ENCODE measurements at places on chromosomes 2 and 18.

- no peak for DNase-seq
Measured at GRCh38 chr2:171595456-171595855, 73.2 kb downstream of the CYBRD1 start.

DNA sequence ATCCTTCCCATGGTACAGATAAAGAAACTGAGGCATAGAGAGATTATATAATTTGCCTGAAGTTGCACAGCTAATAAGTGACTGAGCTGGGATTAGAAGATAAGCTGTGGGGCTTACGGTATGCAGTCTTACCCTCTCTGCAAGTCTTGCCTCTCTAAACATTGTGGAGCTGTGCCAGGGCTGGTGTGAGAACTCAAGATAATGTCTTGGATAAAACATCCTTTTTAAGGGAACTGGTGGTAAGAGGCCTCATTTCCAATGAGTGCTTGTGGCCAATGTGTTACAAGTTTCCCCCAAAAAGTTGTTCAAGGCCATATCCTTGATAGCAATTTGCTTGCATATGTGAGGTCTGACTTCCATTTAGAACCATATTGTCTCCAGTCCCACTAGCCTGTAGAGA is 84.3 kb upstream of the ETAA1 start:
- DNase-seq: no peak

DNA sequence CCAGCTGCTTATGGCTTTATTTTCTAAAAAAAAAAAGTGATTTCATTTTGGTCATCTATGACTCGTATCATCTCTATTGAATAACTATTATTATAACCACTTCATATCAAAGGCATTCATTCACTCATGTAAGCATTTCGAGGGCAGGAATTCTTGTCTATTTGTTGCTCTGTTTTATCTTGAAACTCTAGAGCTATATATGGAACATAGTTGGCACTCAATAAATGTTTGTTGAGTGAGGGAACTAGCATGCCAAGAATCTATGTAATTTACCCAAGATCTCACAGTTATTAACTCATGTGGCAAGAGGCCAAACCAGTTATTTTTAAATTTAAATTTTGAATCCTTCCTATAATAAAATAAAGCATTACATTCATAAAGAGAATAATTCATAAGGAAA is 470.1 kb downstream of the TMX3 start:
- DNase-seq: no peak

- no peak for DNase-seq
Measured at GRCh38 chr2:181844551-181845290, 46.8 kb upstream of the ITPRID2 start.

DNA sequence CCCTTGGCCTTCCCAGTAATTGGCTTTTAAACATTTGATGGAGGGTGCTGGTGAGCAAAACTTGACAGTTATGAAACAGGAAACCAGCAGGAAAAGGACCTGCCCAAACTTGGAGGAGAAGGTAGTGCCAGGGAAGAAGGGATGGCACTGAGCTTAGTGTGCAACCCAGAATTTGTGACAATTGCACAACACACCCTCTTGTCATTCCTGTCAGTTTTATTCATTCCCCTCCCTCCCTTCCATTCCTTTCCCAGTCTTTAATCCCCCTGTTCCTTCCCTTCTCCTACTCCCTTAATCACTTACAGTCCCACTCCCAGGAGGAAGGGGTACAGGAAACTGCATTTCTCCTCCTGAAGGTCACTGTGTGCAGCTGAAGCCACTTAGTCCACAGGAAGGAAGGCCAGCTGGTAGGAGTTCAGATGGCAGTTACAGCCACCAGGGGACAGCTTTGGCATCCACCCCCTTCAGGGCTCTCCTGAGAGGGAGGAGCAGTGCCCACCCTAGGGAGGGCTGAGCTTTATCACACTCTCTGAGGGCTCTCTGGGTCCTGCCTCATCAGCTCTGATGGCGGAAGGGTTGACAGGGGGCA is 24.0 kb upstream of the SIGLEC15 start:
- no peak for DNase-seq

DNA sequence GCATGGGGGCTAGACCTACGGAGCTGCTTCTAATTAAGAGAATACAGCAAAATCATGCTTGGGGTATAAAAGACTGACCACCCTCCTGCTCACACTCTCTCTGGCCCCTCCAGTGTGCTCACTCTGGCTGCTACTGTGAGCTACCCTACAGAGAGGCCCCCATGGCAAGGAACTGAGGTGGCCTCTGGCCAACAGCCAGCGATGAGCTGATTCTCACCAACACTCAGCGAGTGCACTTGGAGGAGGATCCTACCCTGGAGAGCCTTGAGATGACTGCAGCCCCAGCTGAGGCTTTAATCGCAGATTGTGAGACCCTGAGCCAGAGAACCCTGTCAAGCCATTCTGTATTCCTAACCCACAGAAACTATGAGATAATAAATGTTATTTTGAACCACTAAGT is 88.2 kb downstream of the GFPT1 start:
- DNase-seq: no peak

DNA sequence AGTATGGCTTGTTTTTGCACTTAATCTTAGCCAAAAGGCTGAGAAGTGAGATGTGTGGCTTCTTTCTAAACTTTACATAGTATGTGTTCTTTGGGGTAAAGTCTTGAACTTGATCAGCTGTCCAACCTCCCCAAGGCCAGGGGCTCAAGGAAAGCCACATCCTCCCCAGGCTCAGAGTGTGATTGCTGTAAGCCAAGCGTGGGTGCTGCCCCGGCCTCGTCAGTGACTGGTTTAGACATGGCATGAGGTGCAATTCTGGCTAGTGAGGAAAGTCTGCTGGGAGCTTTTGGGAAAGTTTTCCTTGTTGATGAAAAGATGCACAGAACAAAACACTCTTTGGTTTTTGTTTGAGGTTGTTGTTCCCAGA is 40.2 kb downstream of the TMEM177 start:
- no peak for DNase-seq

- DNase-seq: no peak
Measured at GRCh38 chr18:55577812-55578539, 10.0 kb downstream of the TCF4 start.

GRCh38 chr2:239440511-239440959 is 39.7 kb upstream of the HDAC4 start:
- DNase-seq: no peak

DNA sequence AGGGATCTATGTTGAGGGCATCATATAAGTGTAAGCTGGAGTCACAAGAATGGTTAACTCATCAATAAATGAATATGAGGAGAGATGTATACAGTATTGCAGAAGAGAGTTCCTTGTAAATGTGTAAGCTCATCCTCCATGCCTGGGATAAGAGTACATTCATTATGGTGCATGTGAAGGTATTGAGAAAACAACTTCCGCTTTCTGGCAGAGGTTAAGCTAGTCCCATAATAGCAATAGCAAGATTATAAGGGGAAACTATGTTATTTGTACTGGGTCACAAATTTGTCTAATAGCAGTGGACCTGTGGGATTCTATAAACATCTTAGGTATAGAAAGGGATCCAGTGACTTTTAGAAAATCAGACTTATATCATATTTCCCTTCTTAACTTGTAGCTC is 44.1 kb downstream of the SCN2A start:
- DNase-seq: no peak

DNA sequence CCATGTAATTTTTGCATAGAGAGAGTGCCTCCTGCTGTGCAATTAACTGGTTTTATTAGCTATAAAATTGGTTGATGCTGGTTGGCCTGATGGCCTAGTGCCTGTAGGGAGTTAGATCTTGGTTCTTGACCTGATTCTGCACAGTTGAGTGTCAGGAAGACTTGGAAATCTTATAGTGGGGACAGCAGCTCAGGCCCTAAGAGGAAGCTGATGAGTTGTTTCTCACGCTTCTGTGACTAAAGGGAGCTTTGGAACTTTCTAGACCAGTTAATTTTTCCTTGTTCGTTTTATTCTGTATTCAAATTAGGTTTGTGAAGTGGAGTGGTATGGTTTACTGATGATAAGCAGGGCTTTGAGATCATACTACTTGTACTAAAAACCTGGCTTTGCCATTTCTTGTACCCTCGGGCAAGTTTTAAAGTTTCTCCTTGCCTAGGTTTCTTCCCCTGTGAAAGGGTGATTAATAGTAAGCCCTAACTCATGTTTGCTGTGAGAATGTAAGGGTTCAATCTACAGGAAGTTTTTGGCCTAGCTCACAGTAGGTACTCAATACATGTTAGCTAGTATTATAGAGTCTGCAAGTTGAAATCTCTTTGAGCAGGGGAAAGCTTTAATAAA is 82.1 kb downstream of the MAP3K20 start:
- no peak for DNase-seq

DNA sequence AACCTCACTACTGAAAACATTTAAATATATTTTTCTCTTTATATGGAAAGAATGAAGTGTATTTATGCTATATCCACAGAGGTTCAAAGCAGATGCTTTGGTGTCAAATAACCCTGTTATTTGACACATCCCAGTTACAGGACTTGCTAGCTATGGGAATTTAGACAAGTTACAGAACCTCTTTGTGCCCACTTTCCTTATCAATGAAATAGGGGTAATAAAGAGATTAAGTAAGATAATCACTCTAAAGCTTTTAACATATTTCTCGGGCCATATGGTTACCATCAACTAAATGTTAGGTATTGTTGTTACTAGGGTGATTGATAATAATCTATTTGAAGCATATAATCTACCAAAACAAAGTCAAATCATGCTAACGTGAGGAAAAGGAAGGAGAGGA is 1660.6 kb upstream of the NXPH2 start:
- no peak for DNase-seq

DNA sequence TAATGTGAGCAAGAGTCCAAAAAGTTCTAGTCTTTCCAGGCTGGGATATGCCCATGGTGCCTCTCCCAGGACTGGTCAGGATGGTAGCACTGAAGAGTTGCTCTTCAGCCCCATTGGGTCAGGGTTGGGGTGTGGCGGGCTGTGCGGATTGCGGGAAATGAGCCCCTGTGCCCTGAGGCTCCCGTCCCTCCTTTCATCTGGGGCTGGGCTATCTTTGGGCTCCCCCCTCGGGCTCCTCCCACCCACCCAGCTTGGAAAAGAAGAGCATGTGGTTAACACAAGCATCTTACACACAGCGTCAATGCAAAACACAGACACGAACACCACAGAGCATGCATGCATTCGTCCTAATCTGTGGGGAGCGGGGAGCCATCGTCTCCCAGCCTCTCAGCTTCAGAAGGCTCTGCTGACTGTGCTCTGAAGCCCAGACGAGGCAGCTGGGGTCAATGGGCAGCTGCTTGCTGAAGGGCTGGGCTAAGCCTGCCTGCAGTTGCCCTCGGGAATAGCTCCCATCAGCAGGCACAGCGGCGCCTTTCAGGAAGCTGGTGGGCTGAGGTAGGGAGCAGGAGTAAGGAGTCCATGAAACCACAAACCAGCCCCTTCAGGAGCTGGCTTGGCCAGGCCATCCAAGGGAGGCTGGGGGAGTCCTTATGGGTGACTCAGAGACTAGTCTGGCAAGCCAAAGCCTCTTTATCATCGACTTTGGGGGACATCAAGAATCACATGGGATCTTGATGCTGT is 112.9 kb downstream of the CLIP4 start:
- DNase-seq: no peak

DNA sequence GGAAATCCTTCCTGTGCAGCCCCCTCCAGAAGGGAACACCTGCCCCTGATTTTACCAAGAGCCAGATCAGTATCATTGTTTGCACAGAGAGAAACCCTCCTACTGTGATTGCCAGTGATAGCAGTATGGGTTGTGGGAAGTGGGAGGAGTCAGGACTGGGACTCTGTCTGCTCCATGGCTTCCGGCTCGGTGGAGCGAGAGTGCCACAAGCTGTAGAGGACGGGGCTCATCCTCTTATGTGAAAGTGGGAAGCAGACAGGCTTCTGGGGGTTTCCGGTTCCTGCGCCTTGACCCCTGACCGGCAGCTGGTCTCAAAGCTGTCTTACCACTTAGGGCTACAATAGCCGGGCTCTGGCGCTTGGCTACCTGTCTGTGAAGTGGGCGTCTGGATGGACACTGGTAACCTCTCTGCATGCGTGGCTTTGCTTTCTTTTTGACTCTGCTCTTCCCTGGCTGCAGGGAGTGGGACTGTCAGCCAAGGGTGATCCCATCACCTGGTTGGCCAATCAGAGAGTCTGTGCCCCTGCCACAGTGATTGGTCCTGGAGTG is 79.7 kb downstream of the BCL2L11 start:
- no peak for DNase-seq

DNA sequence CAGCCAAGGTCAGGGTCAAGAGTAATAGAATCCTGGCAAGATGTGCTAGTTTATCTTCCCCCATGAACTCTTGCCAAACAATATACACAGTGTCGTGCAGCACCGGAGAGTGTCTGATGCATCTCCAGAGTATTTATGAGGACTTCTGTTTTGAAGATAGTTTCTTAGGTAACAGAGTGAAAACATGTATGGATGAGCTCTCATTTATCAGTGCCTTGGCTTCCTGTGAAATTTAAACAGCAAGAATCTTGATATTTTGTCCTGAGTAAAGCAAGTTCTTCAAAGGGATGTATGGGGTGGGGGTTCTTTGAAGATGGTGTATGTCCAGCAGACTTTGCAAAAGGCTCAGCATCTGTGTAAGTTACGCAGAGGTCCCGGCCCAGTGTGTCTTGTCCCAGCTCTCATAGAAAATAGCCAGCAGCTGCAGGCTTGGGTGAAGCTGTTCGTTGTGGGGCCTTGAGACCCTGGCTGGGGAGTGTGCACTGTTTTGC is 361.0 kb upstream of the NT5C1B start:
- no peak for DNase-seq

DNA sequence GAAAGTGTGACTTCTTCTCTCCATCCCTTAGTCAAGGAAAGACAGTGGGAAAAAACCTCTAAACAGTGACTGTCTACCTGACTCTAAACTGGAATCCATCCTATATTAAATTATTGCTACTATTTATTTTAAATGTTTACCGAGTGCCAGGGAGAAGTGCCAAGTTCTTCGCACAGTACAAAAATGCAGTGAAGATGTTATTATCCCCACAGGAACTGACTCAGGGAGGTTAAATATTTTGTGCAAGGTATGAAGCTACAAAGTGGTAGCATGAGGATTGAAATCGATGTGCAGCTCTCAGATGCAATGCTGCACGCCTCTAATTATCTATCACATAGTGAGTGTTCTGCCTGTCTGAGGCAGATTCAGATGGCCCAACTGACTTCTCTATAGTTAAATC is 91.1 kb downstream of the MEP1B start:
- no peak for DNase-seq

DNA sequence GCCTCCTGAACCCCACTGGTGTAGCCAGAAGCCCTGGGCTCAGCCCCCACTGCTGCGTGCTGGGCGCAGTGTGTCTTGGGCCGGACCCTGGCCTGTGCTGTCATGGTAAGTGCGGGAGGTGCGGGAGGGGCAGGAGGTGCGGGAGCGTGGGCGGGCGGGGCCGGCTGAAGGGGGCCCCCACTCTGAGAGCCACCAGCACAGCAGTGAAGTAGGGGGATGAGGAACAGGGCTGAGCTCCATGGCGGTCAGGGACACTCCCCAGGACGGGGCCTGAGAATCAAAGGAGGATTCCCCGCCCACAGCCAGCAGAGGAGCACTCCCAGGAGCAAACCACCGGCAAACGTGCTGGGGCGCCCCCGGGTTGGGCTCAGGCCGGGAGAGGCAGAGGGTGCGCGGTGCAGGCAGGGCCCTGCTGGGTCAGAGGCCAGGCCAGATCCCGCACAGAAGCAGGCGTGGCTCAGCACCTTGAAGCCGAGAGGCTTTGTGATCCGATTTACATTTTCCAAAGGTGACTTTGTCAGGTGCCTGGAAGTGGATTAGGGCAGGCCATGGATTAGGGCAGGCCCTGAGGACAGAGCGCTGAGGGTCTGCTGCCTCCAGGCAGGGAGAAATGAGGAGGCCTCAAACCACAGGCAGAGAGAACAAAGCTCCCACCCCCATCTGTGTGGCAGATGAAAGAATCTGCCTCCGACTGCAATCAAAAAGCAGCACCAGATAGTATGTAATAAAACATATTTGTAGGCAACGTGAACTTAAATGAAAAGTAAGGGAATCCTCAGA is 152.0 kb upstream of the RAB6C start:
- no peak for DNase-seq

All from stimulated activated CD4-positive, alpha-beta T cell treated with anti-CD3 and anti-CD28 coated beads, Interleukin-1b, Interleukin-23, amount 100 ng/mL, for 24 hours (primary cell).